ENCODE measurements at places on chromosomes 12 and 14.

GRCh38 chr12:32105986-32106516 lies 596 bp upstream of the BICD1 start:
- no peak for DNase-seq

DNA sequence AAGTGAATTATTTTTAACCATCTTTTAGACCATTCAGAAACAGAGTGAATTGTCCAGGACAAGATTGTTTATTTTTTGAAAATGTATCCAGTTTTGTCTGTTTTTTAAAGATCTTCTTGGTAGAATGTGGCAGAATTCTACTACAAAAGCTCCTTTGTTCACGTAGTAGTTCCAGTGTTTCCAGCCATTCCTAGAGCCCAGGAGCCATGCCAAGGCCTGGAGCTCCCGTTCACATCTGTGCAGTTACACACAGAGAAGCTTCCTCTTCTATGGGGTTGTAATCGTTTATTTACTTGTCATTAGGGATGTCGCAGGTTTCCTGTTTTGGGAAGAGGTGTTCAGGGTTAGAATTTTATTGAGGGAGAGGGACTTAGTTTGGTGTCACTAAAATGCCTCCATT lies 409.8 kb downstream of the NPAS3 start:
- no peak for DNase-seq

GRCh38 chr14:88196116-88196890 lies 126.8 kb downstream of the KCNK10 start:
- DNase-seq, result no peak

DNA sequence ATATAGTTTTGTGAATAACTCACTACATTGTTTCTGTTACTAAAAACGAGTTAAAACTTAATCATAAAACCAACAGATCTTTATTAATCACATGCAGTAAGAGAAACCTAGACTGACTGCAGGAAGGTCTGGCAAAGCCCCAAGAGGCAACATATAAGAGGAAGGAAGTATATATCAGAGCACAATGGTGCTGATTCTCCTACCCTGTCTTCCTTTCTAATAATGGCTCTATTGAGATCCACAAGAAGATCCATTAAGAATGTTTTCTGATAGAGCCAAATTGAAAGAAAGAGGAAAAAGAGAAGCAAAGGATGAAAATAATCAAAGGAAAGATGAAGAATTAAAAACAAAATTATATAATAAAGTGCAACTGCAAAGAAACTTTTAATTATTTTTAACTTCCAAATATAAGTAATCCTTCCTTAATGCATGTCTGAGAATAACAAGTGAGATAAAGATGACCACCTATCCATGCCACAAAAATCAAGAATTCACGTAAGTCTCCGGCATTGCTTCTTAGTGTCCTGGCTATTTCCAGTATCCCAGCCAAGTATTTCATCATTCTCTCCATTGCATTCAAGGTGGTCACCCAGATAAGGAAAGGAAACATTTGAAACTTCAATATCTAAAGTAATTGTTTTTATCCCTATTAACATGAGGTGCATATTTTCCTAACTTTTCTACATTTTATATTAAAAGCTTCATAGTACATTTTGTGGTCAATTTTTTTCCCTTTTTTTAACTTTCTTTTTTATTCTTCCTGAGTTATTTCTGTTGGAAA lies 62.2 kb downstream of the SOX5 start:
- DNase-seq, result no peak

DNA sequence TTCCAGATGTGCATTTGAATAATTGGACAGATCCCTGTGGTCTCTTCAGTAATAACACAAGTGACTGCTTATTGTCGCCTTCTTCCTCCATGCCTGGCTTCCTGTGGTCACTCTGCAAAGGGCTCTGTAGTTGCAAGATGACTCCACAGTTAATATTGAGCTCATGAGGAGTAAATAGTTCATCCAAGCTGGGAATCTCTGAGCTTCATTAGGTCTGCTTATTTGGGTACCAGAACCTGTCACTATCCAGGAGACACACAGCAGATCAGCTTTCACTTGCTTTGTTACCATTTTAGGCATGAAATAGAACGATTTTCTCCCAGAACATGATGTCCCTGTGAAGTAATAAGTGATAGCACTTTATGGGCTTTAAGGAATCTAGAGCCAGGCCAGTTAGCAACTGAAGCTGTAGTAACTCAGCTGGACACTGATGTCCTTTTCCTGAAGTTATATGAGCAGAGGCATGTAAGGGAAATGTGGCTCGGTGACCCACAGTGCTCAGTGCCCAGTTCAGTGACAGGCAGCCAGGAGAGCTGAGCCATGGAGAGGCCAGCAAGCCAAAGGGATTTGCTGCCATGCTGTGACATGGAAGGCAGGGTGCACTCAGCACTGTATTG lies 50.1 kb downstream of the CRADD start:
- DNase-seq, result no peak

- DNase-seq, result no peak
These were observed 2.1 kb downstream of the KRT84 start for GRCh38 chr12:52383331-52383730.

- no peak for DNase-seq
These were observed 23.0 kb upstream of the NRDE2 start for GRCh38 chr14:90354551-90355298.

All from SIG-M5 (cell line).